Neuronal stem cell (in vitro differentiated cells): ENCODE measurements at places on chromosomes 1 and 21.

DNA sequence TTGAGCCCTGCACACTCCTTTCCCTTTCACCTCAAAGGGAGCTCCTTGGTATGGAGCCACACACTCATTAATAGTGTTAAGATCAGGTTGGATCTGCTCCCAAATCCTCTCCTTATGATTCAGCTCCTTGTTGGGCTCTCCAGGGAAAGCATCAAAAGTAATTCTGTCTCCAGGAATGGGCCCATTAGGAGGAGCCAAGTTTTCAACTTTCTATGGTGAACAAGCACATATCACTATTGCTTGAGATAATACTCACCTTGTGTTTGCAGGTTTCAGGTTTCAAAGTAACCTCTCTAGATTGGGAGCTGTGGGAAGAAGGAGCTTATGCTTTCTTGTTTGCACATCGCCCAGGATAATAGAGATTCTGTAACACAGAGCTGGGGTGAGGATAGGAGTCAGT lies 164.8 kb downstream of the TNFSF18 start:
- no peak for DNase-seq

GRCh38 chr1:184802354-184803179 lies 47.9 kb upstream of the EDEM3 start:
- no peak for DNase-seq

DNA sequence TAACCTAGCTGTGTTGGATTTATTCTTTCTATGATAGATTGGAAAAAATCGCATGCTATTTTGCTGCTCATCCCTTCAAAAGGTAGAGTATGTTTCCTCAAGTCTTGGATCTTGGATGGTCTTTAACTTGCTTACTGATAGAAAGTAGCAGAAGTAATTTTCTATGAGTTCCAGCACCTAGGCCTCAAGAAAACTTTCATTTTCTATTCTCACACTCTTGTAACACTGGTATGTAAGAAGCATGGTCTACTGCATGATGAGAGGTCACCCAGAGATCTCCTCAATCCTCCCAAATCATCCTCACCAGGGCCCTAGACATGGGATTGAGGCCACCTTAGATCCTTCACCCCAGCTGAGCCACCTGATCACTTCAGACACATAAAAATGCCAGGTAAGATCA lies 7.2 kb downstream of the SPTA1 start:
- no peak for DNase-seq

DNA sequence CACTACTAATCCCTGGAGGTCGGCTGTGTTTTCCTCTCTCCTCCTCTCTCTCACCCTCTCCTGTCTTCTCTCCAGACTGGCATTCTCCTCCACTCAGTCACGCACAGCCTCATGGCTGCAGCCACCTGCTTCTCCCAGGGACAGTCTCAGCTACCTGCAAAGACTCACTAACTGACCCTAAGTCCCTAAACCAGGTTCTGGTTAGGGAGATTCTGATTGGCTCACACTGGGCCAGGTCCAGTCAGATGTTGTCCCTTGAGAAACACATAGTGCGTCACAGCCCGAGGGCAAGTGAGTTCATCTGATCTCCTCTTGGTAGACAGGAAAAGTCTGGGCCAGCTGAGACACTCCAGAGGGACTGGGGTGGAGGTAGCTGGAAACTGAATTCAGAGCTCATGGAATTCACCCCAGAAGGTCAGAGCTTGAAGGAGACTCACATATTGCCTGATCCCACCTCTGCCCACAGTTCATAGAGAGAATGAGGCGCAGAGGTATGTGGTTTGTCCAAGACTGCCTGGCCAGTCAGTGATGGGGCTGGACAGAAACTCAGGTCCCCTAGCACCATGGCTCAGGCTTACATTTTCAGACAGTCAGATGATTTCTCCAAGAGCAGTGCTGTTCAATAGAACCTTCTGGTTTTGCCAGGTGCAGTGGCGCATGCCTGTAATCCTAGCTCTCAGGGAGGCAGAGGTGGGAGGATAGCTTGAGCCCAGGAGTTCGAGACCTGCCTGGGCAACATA lies 40.4 kb upstream of the RPL11 start:
- no peak for DNase-seq

DNA sequence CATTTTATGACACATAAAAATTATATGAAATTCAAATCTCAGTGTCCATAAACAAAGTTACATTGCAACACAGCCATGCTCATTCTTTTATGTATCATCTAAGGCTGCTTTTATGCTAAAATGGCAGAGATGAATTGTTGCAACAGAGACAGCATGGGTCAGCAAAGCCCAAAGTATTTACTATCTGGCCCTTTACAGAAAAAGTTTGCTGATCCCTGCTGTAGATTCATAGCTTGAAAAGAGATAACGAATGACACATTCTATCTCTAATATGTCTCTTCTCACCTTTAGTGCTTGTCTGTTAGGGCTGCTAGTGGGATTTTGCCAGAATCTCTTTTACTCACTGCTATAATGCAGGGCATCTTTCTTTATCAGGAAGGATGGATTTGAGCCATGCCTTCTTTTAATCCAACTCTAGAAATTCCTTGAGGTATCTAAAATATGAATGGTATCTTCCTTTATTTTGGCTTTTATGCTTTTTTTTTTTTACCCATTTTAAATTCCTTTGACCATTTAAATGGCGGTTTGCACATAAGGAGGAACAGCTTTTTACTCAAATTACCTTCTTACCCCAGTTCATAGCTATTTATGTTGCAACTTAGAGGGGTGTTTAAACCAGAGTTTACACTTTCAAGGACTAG lies 598.2 kb downstream of the PLPP3 start:
- no peak for DNase-seq

DNA sequence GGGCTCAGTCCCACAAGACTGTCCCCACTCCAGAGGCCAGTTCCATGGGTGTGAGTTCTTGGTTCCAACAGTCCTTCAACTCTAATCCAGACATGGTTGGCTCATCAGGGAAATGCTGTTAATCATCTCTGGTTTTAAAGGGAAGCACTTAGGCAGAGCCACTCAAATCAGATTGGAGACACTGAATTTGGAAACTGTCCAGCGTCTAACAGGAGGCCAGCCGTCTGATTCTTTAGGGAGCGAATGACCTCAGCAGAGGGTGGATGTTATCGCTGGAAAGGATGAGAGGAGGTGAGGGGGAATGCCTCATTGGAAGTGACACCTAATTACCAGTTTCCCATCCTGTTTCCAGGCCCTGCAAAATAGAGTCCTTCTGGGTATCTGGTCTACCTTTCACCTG lies 22.8 kb upstream of the LRRC38 start:
- DNase-seq: no peak

DNA sequence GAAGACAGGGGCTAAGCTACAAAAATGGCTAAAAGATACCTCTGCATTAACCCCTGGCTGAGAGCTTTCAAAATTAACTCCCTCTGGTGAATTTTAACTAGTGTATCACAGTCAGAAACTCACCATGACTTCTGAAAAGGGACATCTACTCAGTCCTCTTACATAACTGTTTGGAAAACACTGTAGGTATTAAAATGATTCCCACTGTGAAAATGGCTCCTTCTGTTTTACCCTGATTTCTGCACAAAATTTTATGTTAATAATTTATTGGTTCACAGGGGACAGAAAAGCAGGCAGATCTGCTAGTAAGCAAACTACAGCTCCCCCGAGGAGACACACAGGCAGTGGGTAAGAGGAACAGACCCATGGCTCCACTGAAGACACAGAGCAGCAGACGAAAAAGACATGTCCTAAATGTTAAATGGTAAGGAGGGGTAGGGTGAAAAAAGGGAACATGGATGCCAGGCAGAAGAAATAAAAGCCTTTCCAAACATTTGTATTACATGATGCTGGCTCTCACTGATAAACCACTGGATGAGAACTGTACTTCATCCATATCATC lies 111.7 kb downstream of the SLC45A1 start:
- no peak for DNase-seq

DNA sequence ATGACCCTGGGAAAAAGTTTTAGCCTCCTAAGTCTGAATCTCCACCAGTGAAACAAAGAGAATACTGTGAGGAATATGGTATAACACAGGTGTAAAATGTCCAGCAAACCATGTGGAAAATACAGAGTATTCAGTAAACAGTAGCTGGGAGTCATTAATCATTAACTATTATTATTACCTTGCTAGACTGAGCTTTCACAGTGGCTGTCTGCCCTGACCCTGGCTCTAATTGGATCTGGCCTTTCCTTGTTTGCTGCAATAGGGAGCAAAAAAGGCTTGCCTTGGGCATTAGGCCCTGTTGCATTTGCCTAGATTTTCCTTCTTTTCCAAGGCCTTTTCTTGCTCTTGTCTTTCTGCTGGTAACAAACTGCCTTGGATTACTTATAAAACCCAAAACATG lies 179.1 kb upstream of the BEND5 start:
- DNase-seq: no peak

- DNase-seq: no peak
These were observed 15.3 kb downstream of the UCK2 start for GRCh38 chr1:165842671-165843129.

DNA sequence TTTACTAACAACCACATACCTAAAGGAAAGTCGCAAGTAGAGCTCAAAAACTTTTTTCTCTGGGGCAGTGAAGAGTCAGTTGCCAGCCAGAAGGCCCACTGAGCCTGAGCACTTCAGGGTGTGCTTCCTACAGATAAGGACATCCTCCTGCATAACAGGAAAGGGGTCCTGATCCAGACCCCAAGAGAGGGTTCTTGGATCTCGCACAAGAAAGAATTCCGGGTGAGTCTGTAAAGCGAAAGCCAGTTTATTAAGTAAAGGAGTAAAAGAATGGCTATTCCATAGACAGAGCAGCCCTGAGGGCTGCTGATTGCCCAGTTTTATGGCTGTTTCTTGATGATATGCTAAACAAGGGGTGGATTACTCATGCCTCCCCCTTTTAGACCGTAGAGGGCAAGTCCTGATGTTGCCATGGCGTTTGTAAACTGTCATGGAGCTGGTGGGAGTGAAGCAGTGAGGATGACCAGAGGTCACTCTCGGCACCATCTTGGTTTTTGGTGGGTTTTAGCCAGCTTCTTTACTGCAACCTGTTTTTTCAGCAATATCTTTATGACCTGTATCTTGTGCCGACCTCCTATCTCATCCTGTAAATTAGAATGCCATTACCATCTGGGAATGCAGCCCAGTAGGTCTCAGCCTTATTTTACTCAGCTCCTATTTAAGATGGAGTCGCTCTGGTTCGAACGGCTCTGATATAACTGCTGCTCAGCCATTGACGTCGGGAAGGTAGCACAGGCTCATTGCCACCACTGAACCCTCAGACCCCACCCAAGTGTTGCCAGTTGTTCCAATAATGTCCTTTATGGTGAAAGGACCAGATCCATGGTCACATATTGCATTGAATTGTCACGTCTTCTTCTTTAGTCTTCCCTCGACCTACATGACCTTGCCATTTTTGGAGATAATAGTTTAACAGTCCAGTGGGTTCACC lies 96.6 kb upstream of the ERRFI1 start:
- DNase-seq: no peak

- DNase-seq: no peak
These were observed 77.0 kb downstream of the ZZZ3 start for GRCh38 chr1:77605246-77606026.

GRCh38 chr1:223087291-223088255 lies 55.5 kb downstream of the TLR5 start:
- DNase-seq: no peak

GRCh38 chr21:39094087-39094780 lies 89.0 kb downstream of the PSMG1 start:
- DNase-seq: no peak

- no peak for DNase-seq
These were observed 17.4 kb upstream of the KANK4 start for GRCh38 chr1:62336638-62336994.

- DNase-seq: no peak
These were observed 18.0 kb upstream of the SLC2A7 start for GRCh38 chr1:9044236-9044635.

DNA sequence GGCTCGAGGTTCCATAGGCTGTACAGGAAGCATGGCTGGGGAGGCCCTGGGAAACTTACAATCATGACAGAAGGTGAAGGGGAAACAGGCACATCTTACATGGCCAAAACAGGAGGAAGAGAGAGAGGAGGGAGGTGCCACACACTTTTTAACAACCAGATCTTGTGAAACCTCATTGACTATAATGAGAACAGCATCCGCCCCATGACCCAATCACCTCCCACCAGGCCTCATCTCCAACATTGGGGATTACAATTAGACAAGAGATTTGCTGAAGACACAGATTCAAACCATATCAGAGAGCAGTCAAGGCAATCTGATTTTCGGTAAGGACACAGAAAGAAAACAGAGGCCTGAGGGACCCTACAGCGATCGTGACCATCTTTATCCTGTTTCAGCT lies 41.7 kb downstream of the TNFRSF9 start:
- no peak for DNase-seq

GRCh38 chr21:14923468-14923867 lies 141.3 kb downstream of the NRIP1 start:
- no peak for DNase-seq

DNA sequence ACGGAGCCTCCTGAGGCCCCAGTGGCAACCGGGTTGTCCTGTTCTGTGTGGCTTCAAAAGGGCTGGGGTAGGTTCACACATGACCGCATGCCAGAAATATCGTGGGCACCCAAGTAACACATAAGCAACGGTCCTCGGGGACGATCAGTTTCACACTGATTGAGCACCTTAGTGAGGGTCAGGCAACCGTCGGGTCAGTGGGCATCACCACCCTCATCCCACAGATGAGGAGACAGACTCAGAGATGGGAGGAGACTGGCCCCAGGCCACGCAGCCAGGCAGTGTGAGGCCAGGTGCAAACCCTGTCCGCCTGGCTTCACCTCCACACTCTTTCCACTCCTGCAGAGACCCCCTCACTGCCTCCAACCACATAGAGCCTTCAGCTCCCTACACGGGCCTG lies 309.8 kb downstream of the MATN1 start:
- no peak for DNase-seq

- DNase-seq: no peak
These were observed 136.0 kb upstream of the CYYR1 start for GRCh38 chr21:26709090-26709489.

DNA sequence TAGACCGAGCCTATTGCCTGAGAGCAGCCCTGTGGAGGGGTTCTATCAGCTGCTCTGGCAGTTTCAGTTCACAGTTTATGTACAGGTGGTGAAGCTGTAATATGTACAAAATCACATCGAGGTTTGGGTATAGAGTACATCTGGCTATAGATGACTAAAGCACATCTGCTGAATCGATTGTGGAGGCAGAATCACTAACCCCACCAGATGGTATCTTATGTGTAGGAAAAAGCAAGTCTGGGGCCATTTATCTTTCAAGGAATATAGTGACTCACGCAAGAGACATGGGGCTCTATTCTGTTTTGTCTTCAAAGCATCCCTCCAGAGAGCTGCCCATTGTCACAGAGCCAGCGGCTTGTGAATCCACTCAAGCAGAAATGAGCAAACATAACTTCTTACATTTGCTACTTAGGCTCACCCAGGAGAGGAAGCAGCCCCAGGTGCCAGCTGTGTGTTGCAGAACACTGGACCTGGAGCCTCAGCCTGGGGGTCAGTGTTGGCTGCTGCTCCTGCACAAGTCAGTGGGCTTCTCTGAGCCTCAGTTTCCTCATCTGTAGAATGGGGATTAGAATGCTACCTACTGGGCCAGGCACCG lies 21.3 kb downstream of the MIIP start:
- DNase-seq: peak; percentile 17

- DNase-seq: no peak
These were observed 940 bp upstream of the USF1 start for GRCh38 chr1:161046605-161047228.

GRCh38 chr1:36083635-36084496 lies at the start of gene TEKT2:
TEKT2 (plus strand) TSS chr1:36084094; CDS start chr1:36084922, 828 bp downstream.
- peak; percentile 89 for DNase-seq

GRCh38 chr1:228016653-228017355 lies 10.0 kb downstream of the WNT3A start:
- DNase-seq: no peak
